CD8-positive, alpha-beta memory T cell (primary cell): ENCODE measurements at places on chromosomes 12 and 14.

DNA sequence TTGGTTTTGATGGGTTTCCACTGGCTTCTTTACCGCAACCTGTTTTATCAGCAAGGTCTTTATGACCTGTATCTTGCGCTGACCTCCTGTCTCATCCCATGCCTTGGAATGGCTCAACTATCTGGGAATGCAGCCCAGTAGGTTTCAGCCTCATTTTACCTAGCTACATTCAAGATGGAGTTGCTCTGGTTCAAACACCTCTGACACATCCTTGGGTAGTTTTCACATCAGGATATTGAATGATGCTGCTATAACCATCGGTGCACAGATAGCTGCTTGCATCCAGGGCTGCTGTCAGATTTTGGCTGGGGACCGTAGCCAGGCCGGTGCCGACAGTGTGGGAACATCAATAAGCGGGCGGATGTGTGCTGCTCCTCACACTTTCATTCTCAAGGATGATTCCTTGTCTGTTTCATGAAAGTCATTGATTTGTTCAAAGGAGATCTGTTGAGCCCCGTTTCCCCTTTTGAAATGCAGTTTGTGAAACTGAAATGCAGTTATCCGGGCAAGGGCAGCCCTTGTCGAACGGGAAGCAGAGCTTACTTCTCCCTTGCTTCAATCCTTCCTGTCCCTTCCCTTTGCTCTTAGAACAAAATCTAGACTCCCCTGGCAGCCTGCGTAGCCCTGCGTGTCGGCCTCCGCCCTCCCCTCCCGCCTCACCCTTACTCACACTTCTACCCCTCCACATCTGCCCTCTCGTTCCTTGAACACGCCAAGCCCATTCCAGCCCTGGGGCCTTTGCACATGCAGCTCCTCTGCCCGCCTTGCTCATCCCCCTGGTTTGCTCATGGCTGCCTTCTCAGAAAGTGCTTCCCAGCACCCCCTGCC lies 49.2 kb upstream of the NCOR2 start:
- DNase-seq = no peak

GRCh38 chr12:110367181-110367864 lies 36.2 kb downstream of the ANAPC7 start:
- DNase-seq = no peak

GRCh38 chr14:85527445-85528035 lies 2.4 kb upstream of the FLRT2 start:
- DNase-seq = no peak

GRCh38 chr12:63940310-63941005 lies 96.0 kb downstream of the SRGAP1 start:
- DNase-seq = no peak

DNA sequence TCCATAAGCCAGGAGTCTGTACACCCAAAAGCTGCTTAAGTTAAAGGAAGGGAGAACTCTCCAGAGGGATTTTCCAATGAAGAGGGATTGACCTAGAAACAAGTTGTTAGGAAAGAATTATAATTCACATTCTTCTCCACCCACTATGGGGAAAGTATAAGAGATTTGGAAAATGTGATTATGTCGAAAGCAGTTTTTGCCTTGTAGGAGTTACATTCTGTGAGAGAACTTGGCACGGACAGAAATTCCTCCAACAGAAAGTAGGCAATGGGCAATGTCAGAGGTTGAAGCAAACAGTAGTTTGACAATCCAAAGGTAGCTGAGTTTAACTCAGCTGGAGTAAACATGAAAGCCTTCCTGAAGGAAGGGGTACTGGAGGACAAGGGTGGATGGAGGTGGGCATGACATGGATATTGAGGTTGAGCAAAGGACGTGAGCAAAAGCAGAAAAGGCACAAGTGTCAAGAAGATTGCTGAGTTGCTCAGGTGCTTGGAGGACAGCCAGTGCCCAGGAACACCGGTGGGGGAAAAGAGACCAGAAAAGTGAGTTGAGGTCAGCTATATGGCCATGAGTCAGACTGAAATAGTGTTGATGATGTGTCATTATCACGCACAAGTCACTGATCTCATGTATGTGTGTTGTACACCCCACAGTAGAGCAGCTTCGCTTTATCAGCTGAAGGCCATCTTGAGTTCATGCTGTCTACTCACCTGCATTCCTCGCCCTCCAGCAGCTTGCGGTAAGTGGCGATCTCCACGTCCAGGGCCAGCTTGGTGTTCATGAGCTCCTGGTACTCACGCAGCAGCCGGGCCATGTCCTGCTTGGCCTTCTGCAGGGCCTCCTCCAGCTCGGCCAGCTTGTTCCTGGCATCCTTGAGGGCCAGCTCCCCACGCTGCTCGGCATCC lies 4.0 kb downstream of the KRT5 start:
- DNase-seq = no peak

DNA sequence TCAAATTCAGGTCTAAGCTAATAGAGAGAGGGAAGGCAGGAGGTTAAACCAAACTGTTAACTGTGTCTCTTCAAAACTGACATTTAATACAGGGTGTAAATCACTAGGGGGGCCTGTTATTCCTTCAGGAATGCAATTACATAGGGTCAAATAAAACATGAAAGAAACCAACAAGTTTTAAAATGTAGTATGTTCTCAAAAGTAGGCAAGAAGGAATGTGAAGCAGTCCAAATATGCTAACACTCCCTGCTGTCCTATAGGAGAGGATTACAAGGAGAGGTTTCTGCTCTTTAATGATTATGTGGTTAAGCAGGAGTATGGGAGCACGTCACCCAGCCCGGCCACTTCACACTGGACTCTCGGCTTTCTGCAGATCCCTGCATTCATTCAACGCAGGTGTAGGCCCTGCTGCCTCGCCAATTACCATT lies 42.5 kb upstream of the BMP4 start:
- DNase-seq = no peak

DNA sequence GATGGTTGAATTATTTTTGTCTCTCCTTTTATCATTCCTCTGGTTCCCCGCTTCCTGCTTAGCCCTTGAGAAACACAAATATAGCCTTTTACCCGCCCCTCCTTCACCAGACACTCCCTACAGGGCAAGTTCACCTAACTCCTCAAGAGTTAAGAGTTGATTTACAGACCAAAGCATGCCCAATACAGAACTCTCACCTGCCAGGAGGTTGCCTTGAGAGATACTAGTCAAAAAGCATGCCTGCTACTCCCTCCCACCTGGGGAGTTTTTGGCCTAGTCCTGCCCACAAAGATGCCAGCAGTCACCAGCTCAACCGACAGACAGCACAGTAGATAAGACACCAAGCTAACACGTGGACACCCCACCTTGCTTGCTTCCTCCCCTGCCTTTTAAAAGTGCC lies 11.2 kb downstream of the LGMN start:
- no peak for DNase-seq

- no peak for DNase-seq
Measured at GRCh38 chr14:78399316-78399889, 229.2 kb downstream of the NRXN3 start.

GRCh38 chr12:130642856-130643255 lies 73.2 kb downstream of the RIMBP2 start:
- DNase-seq = no peak

DNA sequence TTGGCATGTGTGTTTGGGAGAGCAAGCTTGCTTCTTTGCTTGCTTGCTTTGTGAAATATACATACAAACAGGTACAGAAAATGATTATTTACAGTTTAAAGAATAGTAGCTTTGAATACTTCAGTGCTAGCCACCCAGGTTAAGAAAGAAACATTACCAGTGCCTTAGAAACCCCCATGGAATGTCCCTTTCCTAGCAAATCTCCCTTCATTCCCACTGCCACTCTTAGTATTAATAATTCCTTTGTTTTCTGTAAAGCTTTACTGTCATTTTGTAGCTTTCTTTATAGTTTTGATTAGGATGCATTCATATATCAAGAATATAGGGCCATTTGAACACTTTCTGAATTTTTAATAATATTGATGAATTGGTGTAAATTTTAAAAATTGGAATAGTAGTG lies 9.5 kb downstream of the SRGAP1 start:
- DNase-seq = no peak

GRCh38 chr12:94730847-94731246 lies 80.5 kb upstream of the TMCC3 start:
- DNase-seq = no peak

DNA sequence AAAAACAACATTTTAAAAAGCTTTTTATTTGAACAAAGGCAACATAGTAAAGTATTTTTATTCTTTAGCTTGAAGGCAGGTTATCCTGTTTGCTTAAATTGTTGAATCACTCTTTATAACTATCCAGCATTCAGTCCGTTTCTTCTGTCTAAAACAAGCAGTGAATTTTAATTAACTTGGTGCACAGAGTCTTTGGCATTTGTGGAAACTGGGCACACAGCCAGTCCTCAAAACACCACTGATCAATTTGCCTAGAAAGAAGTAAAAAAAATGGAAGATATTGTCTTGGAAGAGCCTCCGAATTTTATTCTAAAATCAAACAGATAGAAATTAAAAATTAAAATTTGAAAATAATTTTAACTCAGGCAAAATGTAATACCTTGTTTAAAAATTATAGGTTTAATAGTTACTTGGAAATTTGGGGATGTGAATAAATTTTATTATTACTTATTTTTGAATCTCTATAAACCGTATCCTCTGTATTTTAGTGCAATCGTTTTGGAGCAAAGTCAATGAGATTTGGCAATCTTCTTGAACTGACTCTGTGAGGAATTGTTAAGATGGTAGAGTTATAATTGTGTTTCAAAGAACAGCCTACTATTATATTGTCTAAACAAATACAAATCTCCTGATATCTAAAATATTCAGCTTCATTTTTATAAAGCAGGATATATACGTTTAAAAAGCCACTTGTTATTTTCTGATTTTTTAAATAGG lies 927.0 kb downstream of the SLC16A7 start:
- DNase-seq = no peak

DNA sequence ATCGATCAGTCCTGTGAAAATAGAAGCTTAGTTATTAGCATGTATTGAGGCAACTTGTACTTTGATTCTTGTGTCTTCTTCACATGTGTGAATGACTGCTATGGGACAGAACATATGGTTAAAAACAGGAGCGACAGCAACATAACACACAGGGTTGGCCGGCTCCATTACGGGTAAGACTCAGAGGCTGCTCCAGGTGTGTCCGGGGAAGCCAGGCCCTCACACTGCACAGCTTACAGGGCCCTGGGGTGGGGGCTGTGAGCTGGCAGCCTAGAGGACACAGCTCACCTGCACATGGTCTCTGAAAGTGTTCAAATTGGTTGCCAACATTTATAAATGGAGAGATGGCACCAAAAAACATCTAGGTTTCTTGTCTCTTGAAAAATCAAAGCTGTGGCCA lies 31.1 kb downstream of the TCHP start:
- DNase-seq = no peak

DNA sequence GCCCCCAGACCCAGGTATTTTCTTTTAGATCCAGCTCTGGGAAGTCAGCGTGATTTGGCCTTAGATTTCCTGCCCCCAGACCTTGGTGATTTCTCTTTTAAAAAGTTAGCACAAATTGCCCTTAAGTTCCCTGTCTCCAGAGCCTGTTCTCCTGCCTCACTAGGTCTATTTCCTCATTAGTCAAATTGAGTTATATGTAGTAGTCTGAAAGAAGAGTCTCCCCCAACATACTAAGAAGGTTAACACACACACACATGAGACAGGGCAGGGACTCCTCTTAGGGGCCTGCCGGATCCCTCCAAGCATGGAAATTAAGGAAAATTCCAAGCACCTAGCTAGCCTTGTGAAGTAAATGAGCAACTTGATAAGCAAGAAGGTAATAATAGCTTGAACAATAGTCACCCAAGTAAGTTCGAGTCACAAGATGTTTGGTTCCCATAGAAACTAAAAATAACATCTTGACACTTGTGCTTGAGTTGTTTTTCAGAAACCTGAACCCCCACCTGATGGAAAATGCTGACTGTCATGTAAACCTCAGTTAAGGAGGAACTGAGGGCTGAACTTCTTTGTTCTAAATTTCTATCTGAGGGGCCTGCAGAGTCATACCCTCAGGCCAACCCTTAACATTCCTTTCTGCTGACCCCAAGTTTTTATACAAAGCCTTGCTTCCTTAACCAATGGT lies 51.6 kb downstream of the CAND1 start:
- peak; percentile 7 for DNase-seq

DNA sequence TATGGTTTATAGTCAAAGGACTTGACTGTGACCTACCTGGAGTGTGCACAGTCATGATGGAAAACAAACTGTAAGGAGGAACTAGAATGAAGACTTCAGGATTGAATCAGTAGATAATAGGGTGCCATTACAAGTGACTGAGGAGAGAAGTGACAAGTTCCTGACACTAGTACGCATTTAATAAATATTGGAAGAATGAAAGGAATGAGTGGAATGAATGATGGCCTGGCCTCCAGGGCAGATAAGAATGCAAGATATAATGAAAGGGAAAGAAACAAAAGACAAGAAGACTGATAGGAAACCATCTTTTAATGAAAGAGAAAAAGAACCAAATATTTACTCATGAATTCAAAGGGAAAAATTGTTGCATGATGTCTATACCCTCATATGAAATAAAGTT lies 44.7 kb upstream of the NEDD1 start:
- DNase-seq = no peak

- no peak for DNase-seq
Measured at GRCh38 chr12:76075448-76075847, 9.0 kb downstream of the NAP1L1 start.

- DNase-seq = no peak
Measured at GRCh38 chr14:50594577-50595316, 34.8 kb downstream of the ATL1 start.

DNA sequence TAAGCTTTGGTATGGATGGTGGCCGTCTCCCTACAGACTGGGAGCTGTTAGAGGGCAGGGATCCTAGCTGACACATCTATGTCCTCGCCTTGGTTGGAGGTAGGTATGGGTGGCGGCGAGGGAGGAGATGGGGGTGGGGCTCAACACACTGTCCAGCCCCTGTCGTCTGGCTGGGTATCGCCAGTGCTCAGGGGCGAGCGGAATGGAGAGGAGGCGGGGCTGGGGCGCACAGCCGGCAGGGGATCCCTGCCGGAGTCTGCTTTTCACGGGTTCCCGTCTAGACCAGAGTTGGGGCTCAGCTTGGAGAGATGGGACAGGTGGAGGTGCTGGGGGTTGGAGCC lies 16.1 kb downstream of the TAMALIN start:
- DNase-seq = no peak

GRCh38 chr14:59254146-59254910 lies 65.9 kb downstream of the DAAM1 start:
- no peak for DNase-seq

DNA sequence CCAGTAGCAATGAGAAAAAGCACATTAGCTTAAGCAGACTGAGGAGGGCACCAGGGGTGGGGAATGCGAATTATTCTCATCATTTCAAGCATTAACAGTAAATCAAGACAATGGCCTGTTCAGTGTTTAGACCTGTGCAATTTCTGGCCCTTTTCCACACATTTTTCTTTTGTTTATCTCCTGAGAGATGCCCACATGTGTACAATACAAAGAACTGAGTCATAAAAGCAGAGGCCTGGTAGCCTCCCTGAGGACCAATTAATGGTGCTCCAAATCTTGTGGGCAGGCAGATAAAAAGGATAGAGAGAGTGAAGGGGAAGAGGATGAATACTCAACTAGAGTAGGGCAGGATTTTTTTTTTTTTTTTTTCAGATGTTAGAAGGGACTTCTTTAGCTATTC lies 480.8 kb downstream of the RERGL start:
- no peak for DNase-seq

DNA sequence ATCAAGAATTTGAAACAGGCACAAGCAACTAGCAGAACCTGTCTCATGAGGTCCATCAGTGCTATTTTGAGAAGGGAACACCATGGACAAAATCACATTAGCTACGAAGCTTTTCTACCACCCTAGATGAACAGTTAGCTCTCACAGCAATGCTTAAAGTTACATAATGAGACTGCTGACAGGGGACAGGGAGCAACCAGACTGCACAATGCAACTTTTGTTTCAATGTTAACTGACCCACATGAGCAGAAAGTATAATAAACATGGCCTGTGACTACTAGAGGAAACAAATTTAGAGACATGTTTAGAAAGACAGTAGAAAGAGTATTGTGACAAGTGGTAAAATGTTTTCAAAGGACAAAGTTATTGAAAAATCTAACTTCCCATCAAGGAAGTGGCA lies 282.8 kb downstream of the CEP128 start:
- DNase-seq = no peak
